ENCODE measurements at places on chromosomes 2 and 18. TPM values are rescaled to one million over a fixed set of nuclear protein-coding genes. Genes with fewer than 3 reads are reported as not detected.

Gene ALPG
- not detected for polyA plus RNA-seq

Gene NEB
- polyA plus RNA-seq = 0.50 TPM

Gene ABCG5
- polyA plus RNA-seq = not detected

Gene NTSR2
- polyA plus RNA-seq = not detected

Gene SFT2D3
- not detected for polyA plus RNA-seq

Gene SIX3
- polyA plus RNA-seq = 0.07 TPM

GRCh38 chr18:3706279-3707097 is 256.5 kb downstream of the TGIF1 start:
- no peak overlapping the region for H3K27ac ChIP-seq
- no peaks in the 10 kb centered on the region for H3K4me1 ChIP-seq
- no peaks in the 10 kb centered on the region for H3K27me3 ChIP-seq
- no peak for DNase-seq
- no peak overlapping the region for H3K4me3 ChIP-seq

DNA sequence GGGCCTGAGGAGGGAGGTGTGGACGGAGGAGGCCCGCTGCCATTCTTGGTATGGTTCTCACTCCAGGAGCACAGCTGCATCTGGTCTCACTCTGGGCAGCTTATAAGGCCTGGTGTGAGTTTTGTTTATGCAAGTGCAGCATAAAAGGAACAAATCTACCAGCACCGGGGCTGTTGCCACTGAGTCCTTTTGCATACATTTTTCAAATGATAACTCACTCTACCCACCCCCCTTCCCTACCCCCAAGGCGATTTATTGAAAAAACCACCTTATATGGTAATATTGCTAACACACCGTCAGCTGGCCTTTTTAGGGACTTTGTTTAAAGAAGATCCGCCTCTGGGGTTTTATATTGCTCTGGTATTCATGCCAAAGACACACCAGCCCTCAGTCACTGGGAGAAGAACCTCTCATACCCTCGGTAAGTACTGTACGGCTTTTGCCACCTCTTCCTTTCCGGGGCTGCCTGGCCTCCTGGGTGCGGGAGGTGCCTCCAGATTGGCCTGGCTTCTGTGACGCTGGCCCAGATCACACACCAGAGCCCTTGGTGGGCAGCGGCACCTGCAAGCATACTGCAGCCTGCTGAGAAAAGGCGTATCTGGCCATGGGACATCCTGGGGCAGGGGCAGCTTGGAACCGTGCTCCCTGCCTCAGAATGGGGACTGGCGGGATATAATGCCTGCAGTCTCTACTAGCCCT is at the start of gene ACTG2:
Gene ACTG2 (plus strand): TSS at position 378 of the 699 bp plus-strand sequence. CDS start 8,304 bp downstream, outside the sequence.
- H3K4me3 ChIP-seq = no peak within 1 kb of the TSS
- DNase-seq = no peak
- H3K4me1 ChIP-seq = peaks cover 14% of the 10 kb centered on the region
- no peaks in the 10 kb centered on the region for H3K36me3 ChIP-seq

- H3K4me3 ChIP-seq = no peak overlapping the region
- H3K27me3 ChIP-seq = no peaks in the 10 kb centered on the region
- H3K4me1 ChIP-seq = no peaks in the 10 kb centered on the region
Observed at GRCh38 chr2:151470556-151470955, 60.9 kb downstream of the RIF1 start.

GRCh38 chr2:101693991-101694588 is 3.4 kb upstream of the MAP4K4 start:
- no peaks in the 10 kb centered on the region for H3K4me1 ChIP-seq
- H3K27ac ChIP-seq = no peak overlapping the region
- no peaks in the 10 kb centered on the region for H3K36me3 ChIP-seq
- H3K27me3 ChIP-seq = peaks cover 2% of the 10 kb centered on the region
- no peak overlapping the region for H3K4me3 ChIP-seq

DNA sequence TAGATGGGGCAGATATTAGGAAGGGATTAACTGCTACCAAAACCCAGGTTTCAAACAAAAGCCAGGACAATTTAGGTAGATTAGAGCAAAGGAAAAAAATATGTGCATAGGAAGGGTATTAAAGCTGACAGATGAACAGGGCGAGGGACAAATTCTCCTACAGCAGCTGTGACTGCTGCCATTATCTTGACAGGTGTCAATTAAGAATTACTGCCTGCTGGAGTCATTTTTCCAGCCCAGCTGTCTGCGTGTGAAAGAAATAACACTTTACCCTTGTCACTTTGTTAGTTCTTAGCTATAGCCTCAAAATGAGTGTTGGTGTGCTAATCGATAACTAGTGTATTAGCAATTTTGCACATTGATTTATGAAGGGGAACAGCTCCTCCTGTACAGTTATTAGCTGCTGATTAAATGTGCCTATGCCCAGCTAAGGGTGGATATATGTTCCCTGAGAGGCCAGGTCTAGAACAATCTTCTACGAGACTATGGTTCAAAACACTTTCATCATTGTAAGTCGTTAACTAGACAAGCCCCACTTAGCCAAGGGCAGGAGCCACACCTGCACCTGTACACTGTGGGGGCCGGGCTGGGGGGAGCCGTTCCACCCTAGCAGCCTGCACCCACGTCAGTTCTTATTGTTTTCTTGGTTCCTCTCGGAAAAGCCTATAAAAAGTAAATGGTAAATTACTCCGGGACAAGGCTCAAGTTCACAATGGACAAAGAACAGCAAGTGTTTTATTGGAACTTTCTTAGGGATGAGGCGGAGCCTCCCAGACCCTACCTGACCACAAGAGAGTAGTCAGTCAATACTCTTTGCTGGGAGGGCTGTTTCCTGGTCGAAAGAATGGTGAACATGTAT is 7.7 kb downstream of the TSHZ1 start:
- H3K4me1 ChIP-seq = 0 out of 2 replicates have a peak, but pooled peaks cover 4% of the 10 kb centered on the region
- no peaks in the 10 kb centered on the region for H3K36me3 ChIP-seq
- H3K4me3 ChIP-seq = no peak overlapping the region
- no peak overlapping the region for H3K27ac ChIP-seq

DNA sequence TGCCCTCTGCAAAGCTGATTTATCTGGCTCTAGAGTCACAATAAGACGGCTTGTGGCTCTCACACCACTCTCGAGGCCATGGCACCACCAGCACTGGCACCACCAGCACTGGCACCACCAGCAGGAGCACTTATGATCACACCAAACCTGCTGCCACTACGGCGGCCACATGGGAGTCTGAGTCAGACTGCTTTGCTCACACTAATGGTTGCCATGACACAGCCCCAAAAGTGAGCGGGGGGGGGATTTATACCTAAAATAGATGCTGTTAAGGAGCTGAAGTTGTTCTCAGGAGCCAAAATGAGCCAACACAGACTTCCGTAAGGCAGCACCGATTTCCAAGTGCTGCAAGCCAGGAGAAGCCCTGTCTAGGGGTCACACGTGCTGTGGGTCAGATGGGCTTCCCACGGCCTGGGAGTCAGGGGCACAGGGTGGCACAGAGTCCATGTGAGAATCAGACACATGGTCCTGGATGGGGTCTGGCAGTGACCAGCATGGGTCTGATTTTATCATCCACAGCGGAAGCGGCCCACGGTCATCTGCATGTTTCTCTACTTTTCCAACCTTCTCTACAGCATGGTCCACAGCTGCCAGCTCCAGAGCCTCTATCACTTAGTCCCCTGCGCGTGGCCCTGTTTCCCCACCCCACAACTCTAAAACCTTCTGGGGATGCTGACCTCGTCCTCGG is 16.7 kb downstream of the DNMT3A start:
- no peak for DNase-seq
- no peaks in the 10 kb centered on the region for H3K27me3 ChIP-seq
- peaks cover 15% of the 10 kb centered on the region for H3K4me1 ChIP-seq
- peaks cover 8% of the 10 kb centered on the region for H3K36me3 ChIP-seq
- H3K27ac ChIP-seq = no peak overlapping the region
- no peak overlapping the region for H3K4me3 ChIP-seq

DNA sequence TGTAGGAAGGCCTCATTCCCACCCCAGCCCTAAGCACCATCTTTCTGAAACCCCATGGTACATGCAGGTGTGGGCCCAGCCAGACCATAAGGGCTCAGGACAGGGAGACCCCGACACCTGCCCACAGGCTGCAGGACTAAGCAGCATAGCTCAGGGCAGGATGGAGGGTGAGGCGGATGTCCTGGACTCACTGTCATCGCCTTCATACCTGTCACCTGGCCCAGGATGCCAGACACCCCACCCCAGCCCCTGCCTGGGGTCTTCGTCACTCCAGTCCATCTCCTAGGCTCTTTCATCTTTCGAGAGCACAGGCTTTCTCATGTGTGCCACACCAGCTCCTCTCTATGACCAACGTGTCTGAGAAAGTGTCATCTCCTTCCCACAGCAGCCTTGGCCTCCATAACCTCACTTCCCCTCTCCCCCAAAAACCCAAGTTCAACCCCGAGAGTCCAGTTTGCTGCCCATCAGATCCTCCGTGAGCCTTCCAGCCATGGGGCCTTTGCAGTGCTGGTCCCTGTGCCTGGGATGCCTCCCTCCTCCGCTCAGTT is 71.5 kb downstream of the EMX1 start:
- no peak overlapping the region for H3K4me3 ChIP-seq
- H3K4me1 ChIP-seq = no peaks in the 10 kb centered on the region
- H3K27me3 ChIP-seq = no peaks in the 10 kb centered on the region
- no peaks in the 10 kb centered on the region for H3K36me3 ChIP-seq
- DNase-seq = no peak

GRCh38 chr2:41836948-41837347 is 210.9 kb upstream of the PKDCC start:
- H3K27ac ChIP-seq = no peak overlapping the region
- H3K27me3 ChIP-seq = no peaks in the 10 kb centered on the region
- H3K4me3 ChIP-seq = no peak overlapping the region
- H3K4me1 ChIP-seq = no peaks in the 10 kb centered on the region
- H3K36me3 ChIP-seq = no peaks in the 10 kb centered on the region
- DNase-seq = no peak

- no peak overlapping the region for H3K27ac ChIP-seq
- 0 out of 2 replicates have a peak, but pooled peaks cover 3% of the 10 kb centered on the region for H3K4me1 ChIP-seq
- H3K27me3 ChIP-seq = no peaks in the 10 kb centered on the region
Observed at GRCh38 chr2:38121481-38121880, 45.5 kb upstream of the CYP1B1 start.

DNA sequence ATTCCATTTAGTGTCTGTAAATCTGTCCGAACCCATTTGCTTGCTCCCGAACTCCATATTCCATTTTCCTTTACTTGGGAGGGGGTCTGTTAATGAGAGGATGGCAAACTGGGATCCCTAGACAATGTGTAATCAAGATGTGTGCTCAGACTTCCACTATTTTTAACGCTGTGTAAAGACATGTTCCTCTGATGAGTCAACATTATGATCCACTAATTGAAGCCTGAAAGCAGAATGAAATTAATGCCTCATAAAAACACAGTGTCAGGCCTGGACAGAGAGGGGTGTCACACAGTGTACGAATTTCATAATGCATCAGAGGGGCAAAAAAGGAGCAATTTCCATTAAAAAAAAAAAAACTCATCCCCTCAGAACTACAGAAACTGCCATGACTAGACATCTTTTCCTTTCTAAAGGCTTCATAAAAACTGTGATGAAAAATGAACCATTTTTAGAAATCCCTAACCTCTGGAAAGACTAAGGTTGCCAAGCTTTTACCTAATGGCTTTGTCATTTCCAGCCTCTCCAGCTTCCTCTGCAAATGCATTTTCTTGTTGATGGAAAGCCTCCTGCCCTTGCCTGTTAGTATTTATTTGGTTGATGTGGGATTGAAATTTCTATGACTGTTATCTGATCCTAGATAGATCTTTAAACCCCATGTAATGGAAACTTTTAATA is 209.2 kb upstream of the DCC start:
- H3K36me3 ChIP-seq = no peaks in the 10 kb centered on the region
- H3K27ac ChIP-seq = no peak overlapping the region
- no peaks in the 10 kb centered on the region for H3K4me1 ChIP-seq
- no peaks in the 10 kb centered on the region for H3K27me3 ChIP-seq
- no peak overlapping the region for H3K4me3 ChIP-seq

DNA sequence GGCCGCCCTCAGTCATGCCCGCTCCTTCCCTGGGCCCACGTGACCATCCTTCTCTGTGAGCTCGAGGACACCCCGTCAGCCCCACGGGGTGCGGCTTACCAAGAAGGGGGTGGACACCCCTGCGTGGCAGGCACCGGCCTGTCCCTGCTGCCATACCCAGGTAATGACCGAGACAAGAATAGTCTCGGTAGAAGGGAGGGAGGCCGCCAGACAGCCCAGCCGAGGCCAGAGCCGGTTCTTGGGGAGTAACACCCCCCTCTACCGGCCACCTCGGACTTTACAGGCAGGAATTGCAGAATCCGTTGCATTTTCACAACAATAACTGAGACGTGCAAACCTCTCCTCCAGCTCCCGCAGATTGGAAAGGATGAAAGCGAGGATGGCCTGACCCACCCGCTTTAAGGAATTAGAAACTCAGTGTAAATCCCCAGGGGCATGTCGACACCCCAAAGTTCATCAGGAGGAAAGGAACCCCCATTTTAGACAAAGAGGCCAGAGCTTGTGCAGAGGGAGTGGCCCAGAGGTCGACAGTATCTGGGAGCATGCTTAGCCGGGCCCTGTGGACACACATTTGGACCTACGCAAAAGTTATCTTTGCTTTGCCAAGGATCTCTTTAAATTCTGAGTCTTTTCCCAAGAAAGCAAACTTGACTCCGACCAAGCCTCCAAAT is 60.1 kb upstream of the GLI2 start:
- no peaks in the 10 kb centered on the region for H3K36me3 ChIP-seq
- no peak overlapping the region for H3K27ac ChIP-seq
- no peaks in the 10 kb centered on the region for H3K4me1 ChIP-seq
- H3K4me3 ChIP-seq = no peak overlapping the region

DNA sequence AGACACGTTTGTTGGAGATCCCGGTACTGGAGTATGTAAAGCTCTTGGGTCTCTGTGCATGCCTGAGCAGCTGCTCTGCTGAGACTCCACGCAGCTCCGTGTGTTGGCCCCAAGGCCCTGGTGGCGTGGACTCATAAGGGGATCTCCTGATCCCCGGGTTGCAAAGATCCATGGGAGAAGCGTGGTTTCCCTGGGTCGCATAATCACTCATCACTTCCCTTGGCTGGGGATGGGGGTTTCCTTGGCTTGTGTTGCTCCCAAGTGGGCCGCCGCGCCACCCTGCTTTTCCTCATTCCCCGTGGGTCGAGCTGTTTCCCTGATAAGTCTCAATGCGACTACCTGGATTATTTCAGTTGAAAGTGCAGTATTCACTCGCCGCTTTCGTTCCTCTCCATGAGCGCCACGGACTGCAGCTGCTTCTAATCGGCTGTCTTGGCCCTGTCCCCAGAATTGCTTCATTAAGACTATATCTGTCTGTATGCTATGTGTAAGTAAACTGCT is 76.0 kb downstream of the EPC2 start:
- H3K27me3 ChIP-seq = no peaks in the 10 kb centered on the region
- H3K4me1 ChIP-seq = peaks cover 18% of the 10 kb centered on the region
- peaks cover 1% of the 10 kb centered on the region for H3K36me3 ChIP-seq
- H3K4me3 ChIP-seq = no peak overlapping the region

DNA sequence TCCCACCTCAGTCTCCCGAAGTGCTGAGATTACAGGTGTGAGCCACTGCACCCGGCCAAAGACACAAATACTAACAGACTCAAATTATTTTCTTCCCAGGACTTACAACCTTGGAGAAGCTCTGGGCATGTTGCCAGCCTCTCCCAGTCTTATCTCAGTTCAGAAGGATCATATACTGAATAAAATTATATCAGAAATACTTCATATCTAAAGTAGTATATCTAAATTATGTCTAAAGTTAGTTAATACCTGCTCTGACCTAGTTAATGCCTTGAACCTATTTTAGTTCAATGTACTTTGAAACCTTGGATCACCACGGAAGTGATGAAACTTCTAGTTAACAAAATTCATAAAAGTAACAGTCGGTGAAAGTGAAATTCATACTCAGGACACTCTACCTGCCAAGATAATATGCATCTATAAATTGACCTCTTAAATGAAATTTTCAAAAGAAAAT is 34.4 kb upstream of the CYBRD1 start:
- H3K36me3 ChIP-seq = peaks cover 9% of the 10 kb centered on the region
- no peak overlapping the region for H3K27ac ChIP-seq
- H3K4me1 ChIP-seq = peaks cover 4% of the 10 kb centered on the region

GRCh38 chr2:229610872-229611271 is 103.5 kb downstream of the DNER start:
- H3K27ac ChIP-seq = no peak overlapping the region
- no peaks in the 10 kb centered on the region for H3K27me3 ChIP-seq
- H3K4me3 ChIP-seq = no peak overlapping the region
- H3K36me3 ChIP-seq = no peaks in the 10 kb centered on the region
